ENCODE measurements at places on chromosomes 3 and 15.

DNA sequence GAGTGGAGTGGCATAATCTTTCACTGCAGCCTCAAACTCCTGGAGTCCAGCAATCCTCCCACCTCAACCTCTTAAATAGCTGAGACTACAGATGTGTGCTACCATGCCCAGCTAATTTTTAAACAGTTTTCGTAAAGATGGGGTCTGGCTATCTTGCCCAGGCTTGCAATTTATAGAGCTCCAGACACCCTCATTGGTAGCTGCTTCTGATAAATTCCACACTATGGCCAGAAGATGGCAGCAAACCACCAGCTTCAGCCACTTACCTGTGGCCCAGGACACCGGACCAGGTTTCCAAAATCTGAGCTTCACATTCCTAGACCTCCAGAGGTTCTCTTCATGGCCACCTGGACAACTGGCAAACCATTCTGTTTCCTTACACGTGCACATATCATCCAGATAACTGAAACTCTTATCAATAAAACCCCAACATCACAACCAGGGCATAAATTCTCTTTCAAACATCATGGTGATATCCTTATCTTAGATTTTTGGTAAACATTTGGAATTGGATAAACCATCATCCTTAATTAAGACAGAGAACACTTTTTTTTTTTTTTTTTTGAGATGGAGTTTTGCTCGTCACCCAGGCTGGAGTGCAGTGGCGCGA lies 28.9 kb downstream of the FBXW12 start:
- peak; percentile 2 for DNase-seq

- no peak for DNase-seq
Observed at GRCh38 chr3:126051741-126052140, 32.2 kb downstream of the SLC41A3 start.

DNA sequence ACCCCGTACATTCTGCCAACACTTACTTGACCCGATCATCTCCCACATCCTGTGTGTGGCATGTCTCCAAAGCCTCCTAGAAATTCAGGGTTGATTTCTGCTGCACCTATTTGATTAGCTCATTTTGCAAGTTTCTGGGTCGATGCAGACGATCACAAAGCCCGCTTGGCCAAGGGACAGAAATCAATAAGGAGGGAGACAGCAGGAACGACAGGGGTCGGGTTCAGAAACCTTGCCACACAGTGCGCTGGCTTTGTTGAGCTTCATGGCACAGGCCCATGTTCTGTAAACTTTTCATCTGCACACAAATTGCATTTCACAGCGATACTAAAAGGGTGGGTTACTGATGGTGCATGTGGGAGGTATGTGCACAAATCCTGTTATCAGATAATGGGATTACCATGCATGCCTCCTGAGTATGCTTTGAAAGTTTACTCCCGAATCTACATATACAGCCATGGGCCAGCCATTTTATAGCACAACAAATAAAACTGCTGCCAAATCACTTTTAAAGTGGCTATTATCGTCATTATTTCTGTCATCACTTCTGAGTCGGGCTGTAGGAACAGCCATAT lies 95.9 kb upstream of the ATP11B start:
- peak; percentile 32 for DNase-seq

- DNase-seq = no peak
Observed at GRCh38 chr3:64541803-64542202, 146.0 kb downstream of the ADAMTS9 start.

DNA sequence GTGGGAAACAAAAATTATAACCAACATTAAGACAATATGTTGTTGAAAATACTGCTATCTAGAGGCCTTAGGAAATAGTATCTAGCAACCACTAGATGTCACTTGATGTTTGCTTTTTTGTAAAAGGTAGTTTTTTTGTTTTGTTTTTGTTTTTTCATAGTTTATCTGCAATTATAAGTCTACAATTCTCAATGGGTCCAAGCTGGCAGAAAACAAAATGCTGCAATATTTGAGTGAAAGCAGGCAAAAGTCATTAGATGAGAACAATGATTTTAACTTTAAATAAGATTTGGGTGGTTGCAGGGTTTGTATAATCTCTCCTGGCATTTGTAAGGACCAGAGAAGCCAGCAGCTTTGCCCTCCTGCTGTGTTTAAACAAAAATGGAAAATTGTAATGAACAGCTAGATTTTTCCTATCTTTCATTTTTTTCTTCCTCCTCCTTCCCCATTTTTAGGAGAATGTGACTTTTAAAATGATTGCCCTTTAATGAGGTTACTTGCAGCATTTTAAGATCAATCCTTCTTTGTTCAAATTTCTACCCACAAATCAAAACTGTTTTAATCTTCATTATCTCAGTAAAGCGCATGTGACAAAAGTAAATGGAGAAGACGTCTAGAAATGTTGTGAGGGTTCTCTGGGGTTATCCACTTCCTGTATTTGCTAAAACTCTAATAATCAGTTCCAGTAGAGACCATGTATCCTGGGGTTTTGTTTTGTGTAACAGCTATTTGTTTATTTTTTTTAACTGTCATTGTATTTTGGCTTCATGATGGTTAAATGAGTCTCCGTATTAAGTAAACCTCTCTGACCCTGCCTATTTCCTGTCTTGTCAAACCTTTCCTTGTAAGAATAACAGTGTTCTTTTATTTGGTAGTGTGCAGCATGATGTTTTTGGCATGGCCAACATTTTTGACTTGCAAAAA lies 27.3 kb downstream of the DUT start:
- DNase-seq = peak; percentile 30

DNA sequence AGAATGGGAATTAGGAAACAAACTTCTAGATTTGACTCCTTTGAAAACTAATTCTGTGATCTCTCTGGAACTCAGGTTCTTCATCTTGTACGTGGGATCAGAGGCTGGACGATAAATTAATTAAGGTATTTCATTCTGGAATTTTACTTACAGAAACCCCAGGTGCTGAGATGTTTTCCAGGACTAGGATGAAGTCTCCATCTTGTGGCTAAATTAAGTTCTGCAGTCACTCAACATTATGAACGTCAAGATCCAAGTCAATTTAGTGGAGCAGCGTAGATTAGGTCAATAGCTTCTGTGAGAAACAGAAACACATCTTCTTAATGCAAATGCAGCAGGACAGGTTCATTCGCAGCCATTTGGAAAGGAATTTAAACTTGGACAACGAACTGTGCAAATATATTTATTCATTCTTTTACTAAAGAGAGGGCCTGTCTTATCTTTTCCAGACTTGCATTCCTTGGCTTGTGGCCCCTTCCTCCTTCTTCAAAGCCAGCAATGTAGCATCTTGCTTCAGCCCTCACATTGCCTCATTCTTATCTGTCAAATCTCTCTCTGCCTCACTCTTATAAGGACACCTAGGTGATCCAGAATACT lies 26.7 kb upstream of the TMC3 start:
- peak; percentile 31 for DNase-seq

- DNase-seq = no peak
Observed at GRCh38 chr3:138394156-138394555, 40.3 kb upstream of the ESYT3 start.

- DNase-seq = no peak
Observed at GRCh38 chr15:31086344-31086743, 15.2 kb downstream of the TRPM1 start.

GRCh38 chr15:80251428-80252120 lies 439 bp downstream of the CTXND1 start:
- DNase-seq = no peak

GRCh38 chr3:52829906-52830463 lies 487 bp downstream of the ITIH4 start:
- no peak for DNase-seq

DNA sequence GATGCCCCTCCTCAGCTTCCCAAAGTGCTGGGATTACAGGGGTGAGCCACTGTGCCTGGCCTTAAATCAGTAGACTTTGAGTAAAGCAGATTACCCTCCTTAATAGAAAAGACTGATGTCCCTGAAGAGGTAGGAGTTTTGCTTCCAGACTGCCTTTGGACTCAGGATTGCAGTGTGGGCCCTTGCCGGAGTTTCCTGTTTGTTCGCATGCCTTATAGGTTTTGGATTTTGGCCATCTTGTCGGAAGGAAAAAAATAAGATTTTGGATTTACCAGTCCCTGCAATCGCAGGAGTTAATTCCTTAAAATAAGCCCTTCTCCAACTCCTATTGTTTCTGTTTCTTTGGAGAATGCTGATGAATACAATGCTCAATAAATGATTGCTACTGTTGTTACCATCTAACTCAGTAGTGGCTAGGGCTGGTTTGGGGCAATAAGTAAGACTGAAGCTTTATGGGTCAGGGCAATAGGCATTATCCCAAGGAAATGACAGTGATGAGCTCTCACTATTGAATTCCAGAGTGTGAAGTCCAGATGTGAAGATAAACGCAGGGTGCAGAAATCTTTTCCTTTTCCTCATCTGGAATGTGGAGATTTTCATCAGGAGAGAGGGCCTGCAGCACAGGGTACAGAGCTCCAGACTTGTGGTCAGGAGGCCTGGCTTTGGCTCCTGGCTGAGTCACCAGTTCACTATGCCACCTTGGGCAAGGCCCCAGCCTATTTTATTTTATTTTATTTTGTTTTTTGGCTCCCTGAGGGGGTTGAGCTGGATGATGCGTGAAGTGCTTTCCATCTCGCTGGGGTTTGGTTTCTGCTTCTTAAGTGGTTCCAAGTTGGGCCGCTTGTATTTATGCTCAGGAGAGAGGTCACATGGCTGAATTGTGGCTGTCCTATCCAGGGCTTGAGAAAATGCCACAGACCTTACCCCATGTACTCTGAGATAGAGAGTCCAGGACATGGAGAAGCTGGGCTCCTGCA lies 25.3 kb downstream of the FOXL2 start:
- no peak for DNase-seq

DNA sequence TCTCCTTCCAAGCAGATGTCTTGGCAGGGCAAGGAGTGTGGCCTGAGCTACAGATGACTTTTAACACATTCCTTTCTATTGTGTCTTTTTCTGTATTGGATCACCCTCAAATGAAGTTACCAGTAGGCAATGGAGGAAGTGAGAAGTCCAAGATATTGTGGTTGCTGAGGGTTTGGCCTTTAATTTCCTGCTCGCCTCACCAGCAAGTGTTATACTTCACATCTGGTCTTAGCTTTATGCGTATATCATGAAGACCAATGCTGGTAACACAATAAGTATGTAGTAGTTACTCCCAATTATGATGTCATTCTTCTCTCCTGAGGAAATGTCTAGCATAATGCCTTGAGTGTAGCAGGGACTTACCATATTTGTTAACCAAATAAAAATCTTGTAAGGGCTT lies 179.9 kb downstream of the ZIC1 start:
- DNase-seq = no peak

- no peak for DNase-seq
Observed at GRCh38 chr3:183797996-183798395, 27.4 kb downstream of the MAP6D1 start.

DNA sequence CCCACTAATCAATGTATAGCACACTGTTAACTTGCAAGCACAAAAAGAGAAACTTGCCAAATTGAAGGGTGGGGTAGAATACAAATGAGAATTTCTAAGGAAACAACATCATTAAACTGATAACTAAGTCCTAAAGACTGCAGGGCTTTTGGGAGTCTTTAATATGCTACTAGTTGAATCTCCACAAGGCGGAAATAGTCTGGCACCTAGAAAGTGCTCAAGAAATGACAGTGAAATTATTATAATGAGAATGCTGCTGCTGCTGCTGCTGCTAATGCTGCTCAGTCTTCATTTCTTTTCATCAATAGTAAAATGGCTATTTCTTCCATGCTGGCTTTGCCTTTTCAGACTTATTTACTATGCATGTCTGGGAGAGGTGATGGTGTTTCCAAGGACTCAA lies 91.8 kb downstream of the BTD start:
- DNase-seq = no peak

GRCh38 chr3:140627756-140628155 lies 50.1 kb upstream of the TRIM42 start:
- DNase-seq = no peak

DNA sequence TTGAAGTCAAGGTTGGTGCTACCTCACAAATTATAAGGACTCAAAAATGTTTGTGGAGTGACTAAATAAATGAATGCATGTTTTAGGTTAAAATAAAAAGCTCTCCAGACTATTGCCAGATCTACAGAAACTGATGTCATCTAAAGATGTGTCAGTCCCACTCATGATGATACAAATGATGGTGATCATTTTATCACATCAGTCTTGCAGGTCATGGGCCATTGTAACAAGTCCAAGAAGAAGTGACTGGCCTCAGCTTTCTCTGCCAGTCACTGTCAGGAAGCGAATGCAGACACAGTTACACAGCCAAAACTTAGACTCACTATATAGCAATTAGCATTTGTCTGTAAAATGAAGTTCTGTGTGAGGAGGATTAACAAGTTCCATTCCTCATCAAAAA lies 18.5 kb downstream of the ATP8B4 start:
- DNase-seq = no peak

- DNase-seq = no peak
Observed at GRCh38 chr3:58637509-58637908, 29.1 kb downstream of the FAM3D start.

DNA sequence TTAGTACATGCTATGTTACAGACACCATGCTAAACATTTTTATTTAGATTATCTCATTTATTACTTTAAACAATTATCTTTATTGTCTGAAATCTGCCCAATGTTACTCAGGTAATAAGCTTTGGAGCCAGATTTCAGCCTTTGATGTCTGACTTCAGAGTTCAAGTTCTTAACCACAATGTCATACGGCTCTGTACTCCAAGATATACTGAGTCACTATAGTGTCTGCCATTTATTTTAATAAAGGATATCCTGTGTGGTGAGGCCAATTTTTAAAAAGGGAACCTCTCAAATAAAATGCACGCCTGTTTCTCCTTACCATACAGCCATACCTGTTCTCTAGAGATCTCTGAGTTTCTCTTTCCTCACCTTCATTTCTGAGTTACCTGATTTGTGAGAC lies 193.1 kb downstream of the EPHA3 start:
- no peak for DNase-seq

DNA sequence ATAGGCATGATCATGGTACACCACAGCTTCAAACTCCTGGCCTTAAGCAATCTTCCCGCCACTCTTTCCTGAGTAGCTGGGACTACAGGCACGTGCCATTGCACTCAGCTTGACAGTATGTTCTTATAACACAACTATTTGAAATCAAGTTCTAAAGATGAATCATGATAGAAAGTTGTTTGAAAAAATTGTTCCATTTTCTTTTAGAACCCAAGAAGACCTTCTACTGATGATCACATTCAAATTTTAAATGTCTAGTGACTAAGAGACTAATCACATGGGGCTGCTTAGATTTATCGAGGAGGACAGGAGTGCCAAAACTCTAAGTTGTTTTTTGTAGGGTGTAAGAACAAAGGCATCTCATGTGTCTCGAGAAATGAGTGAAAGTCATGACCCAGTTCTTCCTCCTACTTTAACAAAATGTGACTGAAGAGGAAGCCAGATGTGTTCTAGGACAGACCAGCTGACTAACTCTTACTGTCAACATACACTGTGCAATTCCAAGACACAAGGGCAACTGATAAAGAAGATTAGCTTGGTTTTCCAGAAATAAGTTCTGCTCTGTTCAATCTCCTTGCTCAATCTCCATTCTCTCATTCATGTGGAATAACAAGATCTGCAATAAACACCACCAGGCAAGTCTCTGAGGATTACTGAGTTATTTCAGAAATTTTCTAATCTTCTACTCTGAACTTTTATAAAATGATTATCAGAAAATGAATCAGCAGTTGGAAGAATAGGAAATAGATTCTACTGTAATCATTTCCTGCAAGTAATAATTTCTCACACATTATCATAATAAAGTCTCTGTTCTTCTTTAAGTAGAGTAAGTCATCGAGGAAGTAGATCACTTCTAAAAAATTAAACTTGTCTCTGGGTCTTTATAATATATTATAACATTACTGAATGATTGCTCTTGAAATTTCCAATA lies 122.6 kb upstream of the CCNL1 start:
- DNase-seq = no peak

GRCh38 chr3:8756671-8757070 lies 12.7 kb downstream of the OXTR start:
- no peak for DNase-seq

GRCh38 chr3:191750618-191751017 lies 289.7 kb downstream of the PYDC2 start:
- no peak for DNase-seq

Data from NCI-H1092 treated with DMSO at 0.1 percent for 48 hours (cell line).